Memory B cell (primary cell): ENCODE measurements at places on chromosomes 2 and 18.
A peak's percentile ranks its signal among the peaks of the same experiment; 100 is the strongest.

DNA sequence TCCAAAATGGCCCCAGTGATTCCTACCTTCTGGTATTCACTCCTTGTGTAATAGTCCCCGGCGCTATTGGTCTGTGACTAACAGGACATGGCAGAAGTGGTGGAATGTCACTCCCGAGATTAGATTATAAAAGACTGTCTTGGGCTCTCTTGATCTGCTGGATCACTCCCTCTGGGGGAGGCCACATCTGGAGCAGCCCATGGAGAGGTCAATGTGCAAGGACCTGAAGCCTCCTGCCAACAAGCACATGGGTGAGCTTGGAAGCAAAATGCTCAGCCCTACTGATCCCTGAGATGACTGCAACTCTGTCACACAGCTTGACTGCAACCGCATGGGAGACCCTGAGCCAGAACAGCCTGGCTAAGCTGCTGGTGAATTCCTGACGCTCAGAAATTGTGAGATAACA is 94.3 kb upstream of the GLI2 start:
- H3K4me3 ChIP-seq: no peak overlapping the region
- no peak overlapping the region for H3K27ac ChIP-seq

- no peaks in the 10 kb centered on the region for H3K36me3 ChIP-seq
- no peak overlapping the region for H3K27ac ChIP-seq
- no peaks in the 10 kb centered on the region for H3K4me1 ChIP-seq
- H3K4me3 ChIP-seq: no peak overlapping the region
- no peaks in the 10 kb centered on the region for H3K27me3 ChIP-seq
These were observed 1334.8 kb upstream of the CELF4 start for GRCh38 chr18:38900445-38900844.

GRCh38 chr2:107542314-107542740 is 284.4 kb upstream of the RGPD4 start:
- H3K4me3 ChIP-seq: no peak overlapping the region
- no peaks in the 10 kb centered on the region for H3K4me1 ChIP-seq
- H3K36me3 ChIP-seq: no peaks in the 10 kb centered on the region
- no peak overlapping the region for H3K27ac ChIP-seq
- DNase-seq: no peak

DNA sequence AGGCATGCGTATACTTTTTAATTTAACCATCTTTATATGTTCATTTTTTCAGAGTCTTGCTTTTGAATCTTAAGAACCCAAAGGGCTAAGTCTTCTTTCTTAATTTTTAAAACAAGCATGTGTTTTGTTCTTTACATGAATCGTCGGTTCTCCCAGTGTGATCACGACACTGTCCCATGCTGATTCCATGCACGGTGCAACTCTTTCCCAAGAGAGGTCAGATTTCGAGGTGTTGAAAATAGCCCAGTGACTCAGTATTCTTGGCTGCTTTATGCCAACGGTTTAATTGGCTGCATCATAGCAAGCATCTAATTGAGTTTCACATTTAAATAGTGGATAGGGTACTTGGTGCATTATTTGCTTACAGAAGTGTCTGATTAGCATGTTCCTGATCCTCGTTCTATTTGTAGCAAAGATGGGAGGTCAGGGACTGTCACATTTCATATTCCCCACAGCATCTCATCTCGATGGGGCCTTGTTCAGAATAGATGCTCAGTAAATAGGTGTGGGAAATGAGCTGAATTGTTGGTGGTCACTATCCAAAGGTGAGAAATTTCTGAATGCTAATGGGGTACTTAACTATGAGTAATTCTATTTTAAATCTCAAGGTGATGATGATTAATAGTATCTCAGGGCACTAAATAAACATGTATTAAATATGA is 2.8 kb downstream of the NPAS2 start:
- peaks cover 19% of the 10 kb centered on the region for H3K27me3 ChIP-seq
- no peak overlapping the region for H3K27ac ChIP-seq
- no peaks in the 10 kb centered on the region for H3K36me3 ChIP-seq
- no peak for DNase-seq
- no peak overlapping the region for H3K4me3 ChIP-seq

- H3K4me3 ChIP-seq: no peak overlapping the region
- DNase-seq: no peak
- no peaks in the 10 kb centered on the region for H3K36me3 ChIP-seq
These were observed 32.0 kb upstream of the SKOR2 start for GRCh38 chr18:47283476-47283875.

DNA sequence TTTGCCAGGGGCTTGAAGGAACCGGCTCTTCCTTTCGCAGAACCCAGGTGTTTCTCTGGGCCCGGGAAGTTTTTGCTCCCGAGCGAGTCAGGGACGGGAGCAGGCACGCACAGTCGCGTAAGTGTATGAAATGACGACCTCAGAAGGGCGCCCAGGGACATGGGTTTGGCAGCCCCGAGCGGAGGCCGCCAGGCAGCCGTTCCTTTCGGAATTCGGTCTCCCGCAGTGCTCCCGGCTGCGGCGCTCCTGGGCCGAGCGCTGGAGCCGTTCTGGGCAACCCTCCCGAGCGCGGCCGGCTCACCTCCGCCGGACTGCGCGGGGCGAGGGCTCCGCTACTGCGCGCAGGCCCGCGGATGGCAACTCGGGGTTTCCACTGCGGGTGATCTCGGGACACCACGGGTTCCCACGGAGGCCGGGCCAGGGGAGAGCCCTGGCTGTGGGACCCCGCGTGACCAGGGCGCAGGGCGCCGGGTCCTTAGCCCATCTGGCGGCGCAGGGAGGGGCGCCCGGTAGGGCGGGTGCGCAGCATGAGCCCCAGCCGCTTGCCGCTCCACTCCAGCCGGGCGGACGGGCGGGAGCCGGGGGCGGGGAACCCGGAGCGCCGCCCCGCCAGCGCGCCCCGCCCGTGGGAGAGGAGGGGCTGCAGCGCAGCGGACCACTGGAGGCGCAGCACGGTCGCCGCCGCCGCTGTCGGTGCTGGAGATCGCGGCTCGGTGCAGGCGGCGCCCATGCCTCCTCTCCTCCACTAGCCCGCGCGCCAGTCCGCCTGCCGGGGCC is at the start of gene OSBPL6:
TSS of gene OSBPL6 (plus strand) at position 690 of the 777 bp plus-strand sequence. CDS start 111,673 bp downstream, outside the sequence.
- H3K36me3 ChIP-seq: no peaks in the 10 kb centered on the region
- peaks cover 12% of the 10 kb centered on the region for H3K4me1 ChIP-seq
- DNase-seq: peak; percentile 35
- peak within 1 kb of the TSS; percentile 70 for H3K4me3 ChIP-seq
- peaks cover 17% of the 10 kb centered on the region for H3K27me3 ChIP-seq

GRCh38 chr2:196245378-196246140 is 74.2 kb upstream of the STK17B start:
- no peaks in the 10 kb centered on the region for H3K36me3 ChIP-seq
- H3K4me1 ChIP-seq: peaks cover 47% of the 10 kb centered on the region
- no peak overlapping the region for H3K4me3 ChIP-seq
- H3K27me3 ChIP-seq: no peaks in the 10 kb centered on the region
- no peak for DNase-seq
- H3K27ac ChIP-seq: peak overlapping the region; percentile 51
